GM18507 (cell line): ENCODE measurements at places on chromosomes 11 and 22.

DNA sequence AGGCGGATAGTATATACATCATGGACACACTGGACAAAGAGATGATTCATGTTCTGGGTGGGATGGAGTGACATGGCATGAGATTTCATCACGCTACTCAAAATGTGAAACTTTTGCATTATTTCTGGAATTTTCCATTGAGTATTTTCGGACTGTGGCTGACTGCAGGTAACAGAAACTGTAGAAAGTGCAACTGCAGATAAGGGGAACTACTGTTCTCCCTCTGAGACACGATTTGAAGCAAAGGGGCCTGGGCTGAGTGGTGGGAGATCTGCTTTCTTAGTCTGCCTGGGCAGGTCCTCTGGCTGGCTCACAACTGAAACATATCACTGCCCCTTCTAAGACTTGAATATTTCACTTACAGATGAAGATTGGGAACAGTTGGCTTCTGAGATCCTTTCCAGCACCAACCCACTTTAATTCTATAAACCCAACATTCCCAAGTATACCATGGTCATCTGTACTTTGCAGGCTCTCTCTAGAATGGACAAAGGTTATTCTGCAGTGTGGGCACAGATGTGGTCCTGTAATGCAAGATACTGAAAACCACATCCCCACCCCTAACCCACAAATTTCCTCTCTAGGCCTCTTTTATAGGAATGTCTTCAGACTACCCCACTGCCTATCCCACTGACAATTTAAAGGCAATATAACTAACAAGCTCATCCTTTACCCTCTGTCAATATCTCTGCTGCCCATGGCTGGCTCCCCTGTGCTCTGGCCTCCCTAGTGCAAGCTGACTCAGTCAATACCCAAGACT lies 121.1 kb downstream of the KCNC1 start:
- DNase-seq, result no peak

DNA sequence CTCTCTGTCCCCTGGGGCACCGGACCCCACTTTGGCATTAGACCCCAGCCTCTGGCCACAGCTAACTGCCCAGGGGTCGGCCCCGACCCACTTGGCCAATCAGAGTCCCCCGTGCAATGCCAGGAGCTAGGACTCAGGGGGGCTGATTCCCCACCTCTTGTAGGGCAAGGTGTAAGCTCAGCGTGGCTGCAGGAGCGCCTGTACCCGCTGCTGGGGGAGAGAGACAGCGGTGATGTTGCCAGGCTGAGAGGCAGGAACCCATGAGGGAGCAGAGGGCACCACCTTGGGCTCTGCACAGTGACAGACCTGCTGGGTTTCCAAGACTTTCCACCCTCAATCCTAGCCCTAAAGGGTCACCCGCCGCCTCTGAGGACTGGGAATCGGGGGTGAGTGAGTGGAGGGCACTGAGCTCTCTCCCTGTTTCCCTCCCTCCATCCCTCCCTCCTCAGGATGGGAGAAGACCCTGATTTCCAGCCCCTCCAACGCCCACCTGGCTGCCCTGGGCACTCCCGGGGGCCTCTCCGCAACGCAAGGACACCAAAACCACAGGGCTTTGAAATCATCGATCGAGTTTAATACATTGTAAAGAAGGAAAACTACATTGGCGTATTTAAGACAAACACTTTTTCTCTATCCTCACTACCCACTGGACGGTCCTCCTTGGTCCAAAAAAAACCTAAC lies 128.4 kb downstream of the ARHGAP8 start:
- DNase-seq, result no peak

GRCh38 chr11:103920449-103920848 lies 116.0 kb upstream of the DDI1 start:
- no peak for DNase-seq

DNA sequence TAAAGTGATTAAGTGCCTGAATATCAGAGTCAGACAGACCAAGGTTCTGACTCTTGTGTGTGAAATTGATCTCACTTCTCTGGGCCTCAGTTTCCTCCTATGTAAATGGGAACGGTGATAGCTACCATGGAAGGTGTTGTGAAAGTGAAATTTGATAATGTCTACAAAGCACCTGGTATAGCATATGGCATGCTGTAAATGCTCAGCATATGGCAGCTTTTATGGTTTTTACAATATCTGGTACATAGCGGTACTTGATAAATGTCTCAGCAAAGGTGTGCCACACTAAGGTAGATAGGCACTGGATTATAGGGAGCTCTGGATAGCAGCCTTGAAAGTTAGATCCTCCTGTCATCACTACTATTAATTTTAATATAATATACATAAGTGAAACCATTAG lies 19.9 kb downstream of the POU2AF2 start:
- DNase-seq, result no peak

GRCh38 chr11:132959693-132960092 lies 572.6 kb downstream of the OPCML start:
- DNase-seq, result no peak
